Activated CD8-positive, alpha-beta memory T cell treated with anti-CD3 and anti-CD28 coated beads, Interleukin-2, amount 50 U/mL, for 4 hours (primary cell): ENCODE measurements at places on chromosomes 16 and 17.

DNA sequence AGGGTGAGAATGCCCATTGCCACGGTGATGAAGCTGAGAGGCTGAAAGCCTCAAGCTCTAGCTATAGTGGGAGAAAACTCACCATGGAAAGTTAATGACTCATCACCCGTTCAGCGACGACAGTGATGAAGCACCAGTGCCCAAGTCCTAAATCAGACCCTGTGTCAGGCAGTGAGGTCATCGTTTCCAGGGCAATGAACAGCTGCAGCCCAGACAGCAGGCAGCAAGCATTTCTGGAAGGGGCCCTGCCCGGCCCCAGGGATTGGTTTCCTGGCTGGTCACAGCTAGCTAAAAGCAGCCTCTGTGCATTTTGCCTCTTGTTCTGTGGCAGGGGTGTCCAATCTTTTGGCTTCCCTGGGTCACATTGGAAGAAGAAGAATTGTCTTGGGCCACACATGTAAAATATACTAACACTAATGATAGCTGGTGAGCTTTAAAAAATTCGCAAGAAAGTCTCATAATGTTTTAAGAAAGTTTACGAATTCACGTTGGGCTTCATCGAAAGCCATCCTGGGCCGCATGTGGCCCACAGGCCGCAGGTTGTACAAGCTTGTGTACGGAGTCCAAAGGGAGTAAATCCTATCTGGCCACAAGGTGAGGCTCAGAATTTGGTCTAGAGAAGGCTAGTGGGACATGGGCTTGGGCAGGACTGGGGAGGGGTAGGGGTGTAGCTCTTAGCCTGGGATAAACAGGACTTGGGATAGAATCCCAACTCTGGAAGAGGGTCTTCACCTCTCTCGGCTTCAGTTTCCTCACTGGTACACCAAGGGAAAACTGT is 40.6 kb downstream of the MIS12 start:
- DNase-seq = peak; percentile 46

DNA sequence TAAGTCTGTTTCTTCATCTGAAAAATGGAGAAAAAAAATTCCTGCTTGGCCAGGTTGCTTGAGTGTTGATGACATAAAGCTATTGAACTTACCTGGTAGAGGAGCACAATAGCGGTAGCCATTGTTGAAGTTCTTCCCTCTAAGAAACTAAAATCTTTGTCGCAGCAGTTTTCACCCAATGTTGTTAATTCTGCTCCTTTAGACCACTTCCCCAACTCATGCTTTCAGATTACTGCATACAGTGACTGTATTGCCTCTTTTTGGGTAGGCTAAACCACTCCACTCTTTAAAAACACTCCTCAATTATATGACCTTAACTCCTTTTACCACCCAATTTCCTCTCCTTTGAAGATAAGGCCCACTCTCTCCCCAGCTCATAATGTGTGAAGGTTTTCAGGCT is 35.7 kb upstream of the CCL2 start:
- DNase-seq = no peak

- DNase-seq = no peak
These were observed 29.3 kb downstream of the CEP295NL start for GRCh38 chr17:78873519-78874340.

DNA sequence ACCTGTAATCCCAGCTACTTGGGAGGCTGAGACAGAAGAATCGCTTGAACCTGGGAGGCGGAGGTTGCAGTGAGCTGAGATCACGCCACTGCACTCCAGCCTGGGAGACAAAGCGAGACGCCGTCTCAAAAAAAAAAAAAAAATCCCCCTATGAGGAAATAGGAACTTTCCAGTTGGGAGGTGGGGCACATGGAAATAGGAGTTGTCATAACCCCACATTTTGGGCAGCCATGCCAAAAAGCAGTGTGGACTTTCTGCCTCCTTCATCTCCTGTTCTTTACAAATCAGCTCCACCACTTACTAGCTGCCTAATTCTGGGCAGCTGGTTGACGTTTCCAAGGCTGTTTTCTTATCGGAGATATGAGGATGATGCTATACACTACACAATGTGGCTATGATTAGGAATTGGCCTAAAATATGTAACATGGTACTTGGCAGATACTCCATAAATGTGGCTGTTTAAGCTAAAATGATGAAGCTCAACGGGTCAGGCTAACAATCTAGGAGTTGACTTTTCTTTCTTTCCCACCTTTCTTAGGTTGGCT is 21.5 kb upstream of the CCL5 start:
- DNase-seq = no peak

DNA sequence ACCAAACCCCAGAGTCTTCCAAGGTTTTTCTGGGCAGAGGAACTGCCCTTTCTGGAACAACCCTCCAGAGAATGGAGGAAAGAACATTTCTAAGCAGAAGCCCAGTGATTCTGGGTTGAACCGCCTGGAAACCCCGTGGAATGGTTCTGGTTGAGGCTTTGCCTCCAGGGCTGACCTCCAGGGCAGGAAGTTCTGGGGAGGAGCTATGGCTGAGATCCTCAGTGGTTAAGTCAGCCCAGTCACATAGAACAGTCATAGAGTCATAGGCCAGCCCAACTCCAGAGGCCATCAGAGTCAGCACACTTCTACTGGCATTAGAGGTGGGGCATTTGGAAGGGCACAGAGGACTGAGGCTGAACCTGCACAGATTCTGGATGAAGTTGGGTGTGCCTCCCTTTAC is 65.9 kb downstream of the SPACA3 start:
- DNase-seq = no peak

DNA sequence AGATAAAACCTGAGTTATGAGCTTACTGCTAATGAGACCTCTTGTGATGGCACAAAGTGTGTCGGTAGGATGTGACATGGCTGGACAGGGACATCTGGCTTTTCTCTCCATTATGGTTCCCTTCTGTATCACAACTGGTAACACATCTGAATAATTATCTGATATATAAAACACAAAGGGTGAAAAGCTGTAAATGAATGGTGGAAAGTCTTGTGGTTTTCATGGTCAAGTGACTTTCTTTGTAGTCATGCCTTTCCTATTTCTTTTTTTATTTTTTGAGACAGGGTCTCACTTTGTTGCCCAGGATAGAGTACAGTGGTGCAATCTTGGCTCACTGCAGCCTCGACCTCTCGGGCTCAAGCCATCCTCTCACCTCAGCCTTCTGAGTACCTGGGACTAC is 35.3 kb upstream of the ZFHX3 start:
- DNase-seq = no peak

DNA sequence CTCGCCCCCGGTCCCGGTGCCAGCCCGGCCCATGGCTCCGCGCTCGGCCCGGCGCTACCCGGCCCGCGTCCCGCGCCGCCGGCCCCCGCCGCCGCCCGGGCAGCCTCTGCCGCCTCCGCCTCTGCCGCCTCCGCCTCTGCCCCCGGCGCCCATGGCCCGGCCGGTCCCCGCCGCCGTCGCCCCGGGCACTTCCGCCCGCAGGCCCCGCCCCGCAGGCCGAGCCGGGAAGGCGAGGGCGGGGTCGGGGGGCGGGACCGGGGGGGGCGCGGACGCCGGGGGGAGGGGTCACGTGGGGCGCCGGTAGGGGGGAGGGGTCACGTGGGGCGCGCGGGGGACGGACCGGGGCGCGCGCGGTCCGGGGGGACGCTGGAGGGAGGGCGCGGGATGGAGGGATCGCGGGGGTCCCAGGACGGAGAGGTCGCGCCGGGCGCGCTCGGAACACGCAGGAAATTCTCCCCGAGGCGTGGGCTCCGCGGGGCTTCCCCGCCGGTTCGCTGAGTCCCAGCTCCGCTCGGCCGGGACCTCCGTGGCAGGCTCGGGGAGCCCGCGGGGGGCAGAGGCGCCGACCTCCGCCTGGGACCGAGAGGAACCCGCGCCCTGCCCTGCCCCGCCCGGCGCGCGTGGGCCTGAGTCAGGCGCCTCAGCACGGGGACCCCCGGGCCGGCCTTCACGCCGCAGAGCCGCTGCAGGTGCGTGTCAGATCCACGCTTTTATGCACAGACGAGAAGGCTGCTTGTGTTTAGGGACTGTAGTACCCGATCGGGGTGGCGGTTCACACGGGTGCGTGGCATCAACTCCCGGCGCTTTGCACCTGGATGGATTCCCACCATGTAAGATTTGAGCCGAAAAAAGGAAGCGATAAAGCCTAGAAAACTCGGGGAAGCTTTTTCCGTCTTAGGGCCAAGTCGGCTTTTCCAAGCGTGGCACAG is at the start of gene PGAP6:
PGAP6 (minus strand) TSS at position 190 of the 929 bp plus-strand sequence; CDS start at position 33, 157 bp downstream.
- DNase-seq = peak; percentile 63

DNA sequence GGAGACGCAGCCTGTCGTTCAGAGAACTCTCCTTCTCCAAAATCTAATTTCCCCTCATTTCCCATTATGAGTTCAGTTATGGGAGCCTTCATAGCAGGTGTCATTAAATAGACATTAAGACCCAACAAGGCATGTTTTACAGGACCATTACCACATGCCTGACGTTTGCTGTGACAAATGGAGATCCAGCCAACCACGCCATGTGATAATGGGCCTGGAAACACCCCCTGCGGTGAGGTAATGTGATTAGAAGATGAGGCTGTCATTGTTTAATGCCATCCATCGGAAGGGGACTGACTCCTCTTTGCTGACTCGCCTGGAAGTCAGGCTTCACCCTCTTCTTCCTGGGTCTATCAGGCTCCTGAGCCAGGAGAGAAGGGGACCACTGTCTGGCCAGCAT is 76.9 kb downstream of the WSCD1 start:
- no peak for DNase-seq

- no peak for DNase-seq
These were observed 233.9 kb downstream of the ZNF423 start for GRCh38 chr16:49622084-49622390.

GRCh38 chr16:22618842-22619241 is 108.2 kb downstream of the NPIPB5 start:
- no peak for DNase-seq

DNA sequence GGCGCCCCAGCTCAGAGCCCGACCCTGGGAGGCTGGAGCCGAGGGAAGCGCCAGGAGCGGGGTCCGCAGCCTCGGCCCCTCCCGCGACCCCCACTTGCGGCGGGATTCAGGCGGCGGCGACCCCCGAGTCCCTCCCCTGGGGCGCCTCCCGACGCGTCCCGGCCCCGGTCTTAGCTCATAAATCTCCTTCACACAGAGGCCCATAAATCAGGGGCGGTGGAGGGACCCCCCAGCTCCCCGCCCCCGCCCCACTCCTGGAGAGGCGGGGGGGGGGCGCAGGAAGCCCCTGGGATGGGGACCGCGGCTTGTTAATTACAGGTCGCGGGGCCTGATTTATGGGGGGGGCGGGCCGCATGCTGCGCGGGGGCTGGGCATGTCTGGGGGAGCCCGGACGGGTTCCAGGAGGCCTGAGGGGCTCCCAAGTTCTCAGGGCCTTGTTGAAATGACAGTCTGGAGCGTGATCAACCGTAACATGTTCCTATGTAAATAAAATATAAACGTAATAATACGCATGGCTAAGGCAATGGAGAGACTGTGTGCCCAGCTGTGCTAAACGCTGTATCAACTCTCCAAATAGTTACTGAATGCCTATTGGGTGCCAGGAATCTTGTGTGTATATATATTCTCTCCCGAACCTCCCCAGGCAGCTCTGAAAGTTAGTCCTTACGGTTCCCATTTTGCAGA is 10.0 kb upstream of the BHLHA9 start:
- DNase-seq = no peak

DNA sequence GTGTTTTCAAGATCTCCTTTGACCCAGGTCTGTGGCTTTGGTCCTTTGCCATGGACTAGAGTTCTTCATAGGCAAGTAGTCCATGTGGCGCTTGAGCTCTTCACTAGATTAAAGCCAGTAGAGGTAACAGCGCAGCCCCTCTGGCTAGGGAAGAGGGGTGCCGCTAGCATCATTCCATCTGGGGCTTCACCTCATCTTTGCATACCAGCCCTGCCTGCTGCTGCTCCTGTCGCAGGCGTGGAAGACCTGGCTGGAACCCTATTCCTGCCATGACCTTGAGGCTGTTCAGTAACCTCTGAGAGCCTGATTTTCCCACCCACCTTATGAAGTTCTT is 198.4 kb downstream of the MSI2 start:
- DNase-seq = no peak

- no peak for DNase-seq
These were observed 1.3 kb downstream of the ENGASE start for GRCh38 chr17:79075861-79076406.

DNA sequence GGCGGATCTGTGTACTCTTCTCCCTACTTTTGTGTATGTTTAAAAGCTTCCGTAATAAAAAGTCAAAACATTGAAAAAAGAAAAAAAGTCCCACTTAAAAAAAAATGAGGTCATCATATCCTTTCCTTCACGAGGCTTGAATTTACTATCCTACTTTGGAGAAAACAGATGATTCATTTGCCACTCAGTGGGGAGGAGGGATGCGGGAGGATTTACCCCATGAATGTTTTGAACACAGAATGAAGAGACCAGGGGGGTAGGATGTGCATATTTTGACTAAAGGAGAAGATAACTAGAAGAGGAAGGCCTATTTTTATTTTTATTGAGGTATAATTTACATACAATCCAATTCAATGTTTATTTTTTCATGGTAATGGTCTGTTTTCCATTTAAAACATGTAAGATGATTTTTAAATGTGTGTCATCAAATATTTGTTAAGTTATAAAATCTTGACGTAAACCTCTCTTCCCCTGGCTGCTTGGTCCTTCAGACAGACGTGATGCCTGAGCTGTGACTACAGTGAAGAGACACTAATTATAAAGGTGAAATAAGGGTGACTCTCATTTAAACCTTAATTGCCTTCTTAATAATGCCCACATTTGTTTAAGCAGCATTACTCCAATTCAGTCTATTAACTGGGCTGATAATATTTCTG is 135.4 kb upstream of the AXIN2 start:
- DNase-seq = no peak

- no peak for DNase-seq
These were observed 18.1 kb downstream of the SOCS3 start for GRCh38 chr17:78341559-78342448.

- no peak for DNase-seq
These were observed 75.3 kb downstream of the KSR1 start for GRCh38 chr17:27531469-27531961.

DNA sequence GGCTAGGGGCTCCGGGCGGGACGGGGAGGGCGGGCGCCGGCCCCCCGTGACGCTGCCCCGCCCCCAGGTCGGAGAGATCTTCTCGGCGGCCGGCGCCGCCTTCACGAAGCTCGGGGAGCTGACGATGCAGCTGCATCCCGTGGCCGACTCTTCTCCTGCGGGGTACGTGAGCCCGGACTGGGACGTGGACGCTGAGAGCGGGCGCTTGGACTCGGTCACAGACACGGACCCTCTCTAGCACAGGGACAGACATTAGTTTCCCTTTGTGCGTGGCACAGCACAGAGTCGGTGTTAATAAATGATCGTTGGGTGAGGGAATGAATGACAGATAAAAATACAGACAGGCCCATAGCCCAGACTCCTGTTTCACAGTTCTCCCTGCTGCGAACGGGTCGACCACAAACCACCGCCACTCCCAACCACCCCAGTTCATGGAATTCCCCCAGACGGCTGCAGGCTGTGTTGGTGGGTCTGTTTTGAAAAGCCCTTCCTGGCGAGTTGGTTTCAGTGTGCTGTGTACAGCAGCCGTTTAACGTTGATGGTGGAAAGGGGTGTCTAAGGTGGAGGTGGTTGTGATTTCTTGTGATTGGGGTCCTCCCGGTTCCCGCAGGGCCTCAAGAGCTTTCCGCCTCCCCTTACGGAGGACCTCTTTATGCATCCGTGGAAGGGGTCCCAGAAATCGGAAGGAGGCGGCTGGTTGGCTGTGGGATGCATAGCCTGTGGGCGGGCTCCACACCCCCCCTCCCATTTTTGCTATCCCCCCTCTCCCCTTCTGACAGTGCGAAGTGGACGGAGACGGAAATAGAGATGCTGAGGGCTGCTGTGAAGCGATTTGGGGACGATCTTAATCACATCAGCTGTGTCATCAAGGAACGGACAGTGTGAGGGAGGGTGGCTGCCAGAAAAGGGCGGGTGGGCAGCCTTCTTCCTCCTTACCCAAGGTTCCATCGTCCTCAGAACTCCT is 2.9 kb downstream of the RNASEK start:
- DNase-seq = peak; percentile 72

GRCh38 chr16:3032624-3033023 is 4.1 kb downstream of the BICDL2 start:
- no peak for DNase-seq
